Stimulated activated memory B cell treated with anti-CD40 and anti-IgM and Interleukin-4, amounts not matched to agents 10 μg/mL and 1 μg/mL and 100 μg/mL, for 72 hours (primary cell): ENCODE measurements at places on chromosomes 1 and 21.

- ATAC-seq: no peak
These were observed 2.3 kb upstream of the NRAS start for GRCh38 chr1:114718661-114719423.

DNA sequence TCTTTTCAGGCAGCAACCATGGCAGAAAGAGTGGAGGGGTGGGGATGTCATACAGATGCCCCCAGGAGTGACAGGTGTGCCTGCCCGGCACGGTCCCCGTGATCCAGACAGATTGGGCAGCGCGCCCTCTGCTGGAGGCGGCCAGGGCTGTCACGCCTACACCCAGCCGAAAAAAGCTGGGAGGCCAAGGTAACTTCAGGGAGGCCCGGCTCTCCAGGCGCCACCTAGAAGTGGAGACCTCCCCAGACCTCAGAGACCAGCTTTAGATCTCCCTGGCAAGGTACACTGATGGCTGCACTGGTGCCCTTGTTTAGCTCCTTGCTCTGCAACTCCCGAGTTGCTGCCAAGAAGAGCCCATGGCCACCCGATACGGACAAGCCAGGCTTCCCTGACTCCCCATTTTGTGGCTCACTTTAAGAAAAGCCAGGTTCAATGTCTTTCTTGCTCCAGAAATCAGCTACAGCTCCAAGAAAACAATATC, 6.6 kb downstream of the GOLT1A start:
- peak; percentile 84 for ATAC-seq

- no peak for ATAC-seq
These were observed 8.1 kb upstream of the RCC2 start for GRCh38 chr1:17447501-17447992.

DNA sequence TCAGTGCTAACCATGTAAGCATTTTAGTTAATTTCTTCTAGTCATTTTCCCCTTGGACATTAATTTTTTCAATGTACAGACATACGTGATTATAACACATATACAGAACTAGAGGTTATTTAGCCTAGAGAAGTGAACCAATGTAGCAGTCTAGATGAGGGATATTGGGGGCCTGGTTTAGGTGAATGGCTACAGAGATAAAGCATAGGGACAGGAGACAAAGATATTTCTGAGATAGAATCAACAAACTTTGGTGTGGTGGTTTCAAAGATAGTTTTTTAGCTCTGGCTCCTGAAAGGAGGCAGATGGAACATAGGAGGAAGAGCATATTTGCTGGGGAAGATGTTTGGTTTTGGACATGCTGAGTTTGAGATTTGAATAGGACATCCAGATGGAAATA, 23.0 kb downstream of the RLF start:
- ATAC-seq: no peak

DNA sequence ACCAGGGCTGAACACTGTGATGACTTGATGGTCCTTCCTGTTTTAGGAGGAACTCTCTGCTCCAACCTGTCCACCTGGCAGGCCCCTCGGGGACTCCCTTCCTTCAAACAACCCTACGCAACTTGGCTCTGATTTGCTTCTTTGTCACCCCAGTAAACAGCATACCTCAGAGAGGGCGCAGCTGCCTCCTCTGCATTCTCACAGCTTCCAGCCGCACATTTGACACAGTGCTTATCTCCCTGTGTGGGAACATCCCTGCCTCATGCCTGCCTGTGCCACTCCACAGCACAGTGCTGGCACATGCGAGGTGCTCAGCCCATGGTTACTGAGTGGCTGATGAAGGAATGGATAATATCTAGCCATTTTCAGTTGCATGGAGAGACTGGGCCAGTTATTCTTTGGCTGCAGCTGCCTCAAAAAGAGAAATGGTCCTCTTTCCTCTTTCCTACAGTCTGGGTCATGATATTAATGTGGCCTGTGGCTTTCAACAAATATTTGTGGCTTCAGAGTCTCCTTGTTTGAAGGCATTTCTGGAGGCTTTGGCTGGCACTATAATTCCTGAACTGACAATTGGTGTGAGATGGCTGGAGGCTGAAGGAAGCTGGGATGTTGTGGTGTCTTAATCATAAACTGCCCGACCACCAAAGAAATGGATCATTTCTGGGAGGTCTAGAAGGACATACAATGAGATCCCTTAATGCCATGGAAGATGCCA, 77.9 kb downstream of the TENT5C start:
- ATAC-seq: no peak

DNA sequence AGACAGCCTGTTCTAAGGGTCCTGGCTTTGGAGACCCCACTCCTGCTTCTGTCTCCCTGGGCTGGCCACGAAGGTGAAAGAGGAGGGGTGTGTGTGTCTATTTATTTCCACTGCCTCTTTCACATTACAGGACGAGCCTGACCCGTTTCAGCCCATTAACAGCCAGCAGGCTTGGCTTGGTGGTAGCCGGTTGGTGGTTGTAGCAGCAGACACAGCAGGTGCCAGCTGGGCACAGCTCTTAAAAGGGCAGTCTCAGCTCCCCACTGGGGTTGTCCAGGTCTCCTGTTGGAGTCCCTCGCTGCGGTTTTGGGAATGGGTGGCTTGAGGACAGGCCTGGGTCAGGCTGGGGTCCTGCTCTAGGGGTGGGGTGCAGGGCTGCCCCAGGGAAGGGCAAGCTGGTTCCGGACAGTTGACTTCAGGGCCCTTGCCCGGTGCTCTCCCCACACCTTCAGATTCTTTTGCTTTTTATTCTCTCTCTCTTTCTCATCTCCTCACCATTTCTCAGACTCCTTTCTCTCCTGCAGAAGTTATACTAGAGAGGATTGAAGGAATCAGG, 84.6 kb downstream of the ACTL8 start:
- ATAC-seq: no peak

DNA sequence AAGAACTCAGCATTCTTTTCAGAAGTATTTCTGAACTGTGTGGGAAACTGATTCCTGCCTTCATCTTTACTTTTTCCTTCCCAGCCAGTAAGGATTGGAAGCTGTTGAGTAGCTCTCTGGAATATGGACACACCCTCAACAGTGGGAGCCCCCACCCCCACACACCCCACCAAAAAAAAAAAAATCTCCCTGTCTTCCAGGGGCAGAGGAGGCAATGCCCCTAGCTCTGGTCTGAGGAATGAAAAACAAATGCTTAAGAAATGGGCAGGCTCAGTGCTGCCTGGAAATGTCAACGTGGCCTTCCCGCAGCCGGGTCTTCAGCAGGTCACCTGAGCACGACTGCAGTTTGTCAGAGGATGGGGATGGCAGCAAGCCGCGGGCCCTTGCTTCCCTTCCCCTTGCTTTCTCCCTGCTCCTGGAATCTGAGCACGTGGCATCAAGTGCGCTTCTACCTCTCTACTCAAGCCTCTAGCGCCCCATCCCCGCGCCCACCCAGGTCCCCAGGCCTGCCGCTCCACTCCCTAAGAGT, 479 bp downstream of the RGS16 start:
- peak; percentile 5 for ATAC-seq

GRCh38 chr1:14901371-14901954, 252.1 kb upstream of the TMEM51 start:
- no peak for ATAC-seq

GRCh38 chr1:235552146-235552716, 48.0 kb upstream of the B3GALNT2 start:
- no peak for ATAC-seq

DNA sequence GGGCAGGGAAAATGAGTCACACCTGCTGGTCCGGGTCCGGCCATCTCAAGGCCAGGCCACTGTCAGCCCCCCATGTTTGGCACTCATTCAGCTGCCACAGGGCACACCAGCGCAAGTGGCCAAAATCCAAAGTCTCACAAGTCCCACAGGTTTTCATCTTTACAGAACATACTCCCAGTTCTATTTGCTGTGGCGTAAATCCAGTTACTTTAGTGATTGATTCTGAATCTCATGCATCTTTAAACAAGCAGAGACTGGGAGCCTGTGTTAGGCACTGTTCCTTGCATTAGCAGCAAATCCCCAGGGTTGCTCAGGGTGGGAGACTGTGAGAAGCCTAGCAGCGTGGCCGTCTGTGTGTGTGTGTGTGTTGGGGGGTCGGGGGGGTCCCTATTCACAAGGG, 1.1 kb upstream of the SLC2A5 start:
- no peak for ATAC-seq

DNA sequence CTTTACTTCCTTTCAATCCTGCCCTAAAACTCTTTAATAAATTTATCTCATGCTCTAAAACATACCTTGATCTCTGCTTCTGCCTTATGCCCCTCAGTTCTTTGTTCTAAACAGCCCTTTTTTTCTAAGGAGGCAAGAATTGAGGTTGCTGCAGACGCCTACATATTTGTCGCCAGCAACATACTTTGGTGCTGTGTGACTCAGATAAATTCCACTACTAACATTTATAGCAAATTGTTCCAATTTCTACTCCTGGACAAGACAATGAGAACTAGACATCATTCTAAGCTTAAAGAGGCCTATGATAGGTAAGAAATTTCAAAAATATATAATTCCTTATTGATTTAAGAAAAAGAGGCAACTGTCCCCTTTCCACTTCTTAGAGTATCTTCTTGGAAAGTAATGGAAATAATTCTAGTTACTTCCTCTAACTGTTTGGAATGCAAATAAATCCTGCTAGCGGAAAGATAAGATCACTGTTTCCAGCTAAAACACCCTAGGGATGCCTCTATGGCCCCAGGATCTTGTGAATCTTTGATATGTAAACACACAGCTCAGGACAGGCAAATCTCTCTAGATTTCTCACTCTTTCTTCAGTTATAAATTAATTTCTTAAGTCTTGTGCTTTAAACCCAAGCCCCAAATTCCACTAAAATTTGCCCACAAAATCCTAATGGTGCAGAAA, 869.1 kb downstream of the KCNT2 start:
- ATAC-seq: no peak

DNA sequence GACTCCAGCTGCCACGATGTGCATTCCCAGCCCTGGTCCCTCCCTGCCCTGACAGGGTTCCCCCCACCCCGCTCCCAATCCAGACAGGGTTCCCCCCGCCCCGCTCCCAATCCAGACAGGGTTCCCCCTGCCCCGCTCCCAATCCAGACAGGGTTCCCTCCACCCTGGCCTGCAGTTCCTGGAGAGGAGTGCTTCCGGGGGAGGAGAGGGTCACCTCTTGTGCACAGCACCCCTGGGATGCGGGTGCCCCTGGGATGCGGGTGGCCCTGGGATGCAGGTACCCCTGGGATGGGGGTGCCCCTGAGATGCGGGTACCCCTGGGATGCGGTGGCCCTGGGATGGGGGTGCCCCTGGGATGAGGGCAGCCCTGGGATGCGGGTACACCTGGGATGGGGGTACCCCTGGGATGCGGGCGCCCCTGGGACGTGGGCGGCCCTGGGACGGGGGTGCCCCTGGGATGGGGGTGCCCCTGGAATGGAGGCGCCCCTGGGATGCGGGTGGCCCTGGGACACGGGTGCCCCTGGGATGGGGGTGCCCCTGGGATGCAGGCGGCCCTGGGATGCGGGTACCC, 36.7 kb upstream of the SLC19A1 start:
- ATAC-seq: peak; percentile 62

GRCh38 chr1:19439464-19440171, 45.7 kb downstream of the CAPZB start:
- ATAC-seq: peak; percentile 58
